CD4-positive, alpha-beta T cell treated with Interleukin-15 for 1 hour (primary cell): ENCODE measurements at places on chromosomes 12 and 14.

DNA sequence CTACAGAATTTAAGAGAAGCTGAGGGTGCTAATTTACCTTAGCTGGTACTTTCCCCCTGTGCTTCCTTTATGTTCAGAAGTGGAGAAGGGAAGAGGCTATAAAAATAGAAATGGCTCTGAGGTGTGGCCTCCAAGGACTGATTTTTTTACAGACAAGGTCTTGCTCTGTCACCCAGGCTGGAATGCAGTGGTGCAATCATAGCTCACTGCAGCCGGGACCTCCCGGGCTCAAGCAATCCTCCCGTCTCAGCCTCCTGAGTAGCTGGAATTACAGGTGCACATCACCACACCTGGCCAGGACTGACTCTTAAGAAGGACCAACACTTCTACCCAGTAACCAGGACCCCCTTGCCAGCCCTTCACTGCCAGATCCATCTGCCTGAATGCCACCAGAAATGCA is 23.9 kb upstream of the NAP1L1 start:
- no peak for DNase-seq

DNA sequence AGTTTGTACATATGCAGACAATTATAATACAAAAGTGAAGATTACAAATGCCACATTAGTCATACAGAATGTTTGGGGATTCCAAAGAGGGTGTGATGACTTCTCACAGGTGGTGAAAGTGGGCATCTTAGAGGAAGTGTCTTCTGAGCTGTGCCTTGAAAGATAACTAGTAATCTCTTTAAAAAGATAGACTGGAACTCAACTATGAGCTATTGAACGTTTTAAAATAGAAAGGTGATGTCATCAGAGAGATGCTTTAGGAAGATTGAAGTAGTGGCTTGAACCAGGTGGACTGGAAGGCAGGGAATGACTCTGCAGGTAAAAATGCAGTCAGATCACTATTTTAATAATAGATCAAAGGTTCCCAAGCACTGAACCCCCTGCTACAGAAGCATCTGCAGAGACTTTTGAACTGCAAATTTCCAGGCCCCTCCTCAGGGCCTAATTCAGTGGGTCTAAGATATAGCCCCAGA is 50.3 kb downstream of the SYT1 start:
- DNase-seq, result no peak

GRCh38 chr12:7078163-7078562 is 14.1 kb downstream of the C1R start:
- no peak for DNase-seq

DNA sequence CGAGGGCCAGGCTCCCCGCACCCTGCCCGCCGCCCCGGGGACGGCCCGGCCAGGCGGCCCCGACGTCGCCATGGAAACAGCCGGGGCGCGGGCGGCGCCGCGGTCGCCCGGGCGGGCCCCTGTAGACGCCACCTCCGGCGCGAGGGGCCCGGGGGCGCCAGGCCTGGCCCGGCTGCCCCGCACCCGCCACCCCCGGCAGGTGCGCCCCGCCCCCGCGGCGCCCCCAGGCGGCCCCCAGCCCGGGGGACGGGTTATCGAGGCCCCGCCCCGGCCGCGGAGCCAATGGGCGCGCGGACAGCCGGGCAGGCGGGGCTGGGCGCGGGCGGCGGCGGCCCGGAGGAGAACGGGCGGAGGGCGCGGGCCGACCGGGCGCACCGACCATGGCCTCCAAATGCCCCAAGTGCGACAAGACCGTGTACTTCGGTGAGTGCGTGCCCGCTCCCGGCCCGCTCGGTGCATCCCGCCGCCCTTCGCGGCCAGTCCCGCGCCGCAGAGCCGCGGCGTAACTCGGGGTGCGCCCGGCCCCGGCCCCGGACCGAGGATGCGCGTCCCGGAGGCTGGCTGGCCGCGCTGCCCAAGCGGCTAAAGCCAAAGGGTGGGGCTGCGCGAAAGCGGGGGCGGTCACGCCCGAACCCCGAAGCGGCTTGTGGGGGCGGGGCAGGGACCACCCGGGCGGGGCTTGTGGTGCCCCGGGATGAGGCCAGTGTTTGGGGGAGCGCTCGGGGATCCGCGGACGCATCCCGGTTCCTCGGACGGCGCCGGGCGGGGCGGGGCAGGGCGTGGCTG is at the start of gene CRIP2:
CRIP2 (plus strand) TSS at position 339 of the 786 bp plus-strand sequence; CDS start at position 381, 42 bp downstream.
- peak; percentile 51 for DNase-seq

DNA sequence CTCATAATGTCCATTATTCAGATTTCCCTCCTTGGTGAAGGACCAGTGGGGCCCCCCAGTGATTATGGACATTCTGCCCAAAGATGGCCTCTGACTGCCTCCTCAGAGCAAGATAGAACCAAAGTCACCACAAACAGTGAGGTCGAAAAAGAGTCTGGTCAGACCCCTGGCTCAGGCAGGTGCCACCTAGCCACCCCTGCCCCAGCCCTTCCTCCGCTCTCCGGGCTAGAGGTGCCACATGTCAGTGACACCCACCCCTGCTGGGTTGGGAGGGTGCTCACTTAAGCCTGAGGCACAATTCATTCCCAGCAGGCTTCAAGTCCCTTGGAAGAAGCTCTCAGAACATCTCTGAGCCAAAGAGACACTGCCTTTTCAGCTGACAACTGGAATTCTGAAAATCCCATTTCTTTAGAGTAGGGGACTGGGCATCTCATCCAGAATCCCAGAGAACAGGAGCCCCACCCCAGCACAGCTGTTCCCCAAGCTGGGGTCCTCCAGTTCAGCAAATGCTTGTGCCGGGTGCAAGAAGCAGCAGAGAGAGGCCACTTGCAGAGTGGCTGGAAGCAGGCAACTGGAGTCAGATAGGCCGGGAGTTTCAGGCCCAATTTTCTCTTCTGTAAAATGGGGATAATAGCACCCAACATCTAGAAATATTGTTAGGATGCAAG is 50.3 kb downstream of the ISCA2 start:
- peak; percentile 12 for DNase-seq

DNA sequence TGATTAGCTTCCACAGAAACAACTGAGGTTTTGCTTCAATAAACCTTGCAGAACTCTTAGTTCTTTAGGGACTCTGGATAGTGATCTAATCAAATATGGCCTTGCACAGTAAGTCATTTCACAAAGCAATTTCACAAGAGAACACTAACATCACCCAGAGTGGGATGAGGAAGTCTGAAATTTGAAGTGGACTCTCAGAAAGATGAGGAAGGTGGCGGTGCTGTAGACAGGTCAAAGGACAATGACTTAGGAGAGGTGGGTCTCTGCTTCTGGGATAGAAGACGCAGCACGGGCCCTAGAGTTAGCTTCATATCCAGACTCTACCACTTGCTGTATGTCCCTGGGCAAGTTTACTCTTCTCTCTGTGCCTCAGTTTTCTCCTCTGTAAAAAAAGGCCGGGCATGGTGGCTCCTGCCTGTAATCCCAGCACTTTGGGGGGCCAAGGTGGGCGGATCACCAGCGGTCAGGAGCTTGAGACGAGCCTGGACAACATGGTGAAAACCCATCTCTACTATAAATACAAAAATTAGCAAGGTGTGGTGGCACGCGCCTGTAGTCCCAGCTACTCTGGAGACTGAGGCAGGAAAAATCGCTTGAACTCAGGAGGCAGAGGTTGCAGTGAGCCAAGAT is 18.9 kb downstream of the FOS start:
- DNase-seq, result no peak

DNA sequence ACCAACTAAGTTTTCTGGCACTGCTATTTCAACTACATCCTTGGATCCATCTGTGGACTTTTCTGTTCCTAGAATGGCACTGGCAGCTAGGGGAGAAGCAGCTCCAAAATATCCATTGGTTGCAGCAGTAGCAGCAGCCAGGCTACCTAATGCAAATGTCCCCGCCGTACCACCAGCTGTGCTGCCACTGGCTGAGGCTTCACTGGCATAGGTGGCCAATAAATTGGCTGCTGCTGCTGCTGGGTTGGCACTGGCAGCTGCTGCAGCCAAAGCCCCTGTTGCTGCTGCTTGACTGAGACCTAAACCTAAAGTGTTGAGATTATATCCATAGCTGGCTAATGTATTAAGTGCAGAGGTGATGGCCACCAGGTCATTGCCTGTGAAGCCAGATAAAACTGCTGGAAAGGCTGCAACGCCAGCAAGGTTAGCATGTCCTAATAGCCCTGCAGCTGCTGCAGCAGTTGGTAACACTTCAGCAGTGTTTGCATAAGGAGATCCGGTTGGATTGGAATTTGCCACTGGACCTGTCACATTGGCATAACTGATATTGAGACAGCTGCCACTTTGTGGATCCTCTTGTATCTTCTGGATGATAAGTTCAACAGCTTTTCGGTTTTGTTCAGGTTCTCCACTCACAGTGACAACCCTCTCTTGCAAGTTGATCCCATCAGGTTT is 149.5 kb downstream of the NOVA1 start:
- no peak for DNase-seq

DNA sequence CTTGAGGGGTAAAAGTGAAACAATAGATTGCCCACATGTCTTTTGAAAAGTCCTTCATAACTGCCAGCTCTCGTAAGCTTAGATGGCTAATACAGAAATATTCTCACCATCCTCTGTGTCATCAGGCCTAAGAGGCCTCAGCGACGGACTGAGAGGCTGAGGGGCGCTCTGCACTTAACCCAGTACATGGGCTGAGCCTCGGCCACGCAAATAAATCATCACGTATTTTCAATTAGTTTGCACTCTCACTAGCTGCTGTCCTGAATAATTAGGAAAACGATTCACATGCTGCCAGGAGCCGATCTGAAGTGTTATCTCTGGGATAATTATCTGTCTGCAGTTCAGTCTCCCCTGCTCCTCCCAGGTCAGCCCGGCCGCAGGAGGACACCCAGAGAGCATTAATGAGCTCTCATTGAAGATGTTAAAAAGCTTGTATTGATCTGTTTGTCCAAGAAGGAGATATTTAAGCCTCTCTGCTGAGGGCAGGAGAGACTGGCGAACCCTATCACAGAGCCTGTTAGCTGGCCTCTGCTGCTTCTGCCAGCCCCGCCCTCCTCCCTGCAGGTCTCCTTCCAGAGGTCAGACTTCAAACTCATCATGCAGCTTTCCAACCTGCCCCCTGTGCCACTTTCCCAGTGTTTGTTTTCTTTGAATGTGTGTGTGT is 1051.3 kb downstream of the VRK1 start:
- DNase-seq, result no peak

- DNase-seq, result no peak
Measured at GRCh38 chr14:64973026-64973442, 898 bp upstream of the RAB15 start.

DNA sequence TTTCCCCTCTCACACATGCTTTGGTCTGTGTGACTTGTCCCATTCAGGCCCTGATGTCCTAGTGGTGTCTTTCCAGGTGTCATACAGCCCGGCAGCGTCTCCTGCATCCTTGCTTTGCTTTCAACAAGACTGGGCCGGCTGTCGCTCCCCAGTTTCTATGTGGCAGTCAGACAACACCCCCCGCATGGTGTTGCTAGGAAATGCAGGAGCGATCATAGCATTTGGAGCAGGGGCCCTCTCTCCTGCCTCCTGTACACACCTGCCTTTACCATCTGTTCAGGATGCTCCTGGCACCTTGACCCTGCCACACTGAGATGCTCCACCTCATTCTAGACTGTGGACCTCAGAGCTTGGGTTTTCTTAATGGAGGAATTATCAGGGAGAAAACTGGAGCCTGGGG is 29.5 kb downstream of the CACNA1C start:
- DNase-seq, result no peak

- DNase-seq, result no peak
Measured at GRCh38 chr14:69879175-69880043, at the start of gene SMOC1. Gene SMOC1, plus strand, starts transcription at chr14:69879416. Its CDS starts 263 bp downstream, at chr14:69879679.

- DNase-seq, result no peak
Measured at GRCh38 chr12:52247622-52248540, 14.8 kb downstream of the KRT7 start.

DNA sequence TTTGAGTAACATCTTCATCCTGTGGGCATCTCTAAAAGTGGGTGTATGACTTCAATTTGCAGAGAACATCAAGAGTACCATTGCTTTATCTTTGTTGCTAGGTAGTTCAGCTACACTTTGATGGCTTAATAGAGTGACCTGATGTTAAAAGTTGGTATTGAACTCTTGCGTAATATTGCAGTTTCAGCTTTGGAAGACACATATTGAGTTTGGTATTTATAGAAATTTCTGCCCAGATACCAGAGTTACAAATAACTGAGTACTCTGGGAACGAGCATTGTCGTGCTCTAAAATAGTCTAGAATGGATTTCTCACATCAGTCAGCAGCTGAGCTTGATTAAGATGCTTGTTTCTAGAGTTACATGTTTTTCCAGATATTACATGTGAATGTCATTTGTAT is 24.8 kb upstream of the AKAP5 start:
- DNase-seq, result no peak

GRCh38 chr12:38540156-38540555 is 223.6 kb downstream of the ALG10B start:
- no peak for DNase-seq

- DNase-seq, result no peak
Measured at GRCh38 chr12:65740506-65740872, 83.8 kb upstream of the HMGA2 start.

- DNase-seq, result no peak
Measured at GRCh38 chr14:94143711-94144110, 14.3 kb upstream of the IFI27L2 start.

DNA sequence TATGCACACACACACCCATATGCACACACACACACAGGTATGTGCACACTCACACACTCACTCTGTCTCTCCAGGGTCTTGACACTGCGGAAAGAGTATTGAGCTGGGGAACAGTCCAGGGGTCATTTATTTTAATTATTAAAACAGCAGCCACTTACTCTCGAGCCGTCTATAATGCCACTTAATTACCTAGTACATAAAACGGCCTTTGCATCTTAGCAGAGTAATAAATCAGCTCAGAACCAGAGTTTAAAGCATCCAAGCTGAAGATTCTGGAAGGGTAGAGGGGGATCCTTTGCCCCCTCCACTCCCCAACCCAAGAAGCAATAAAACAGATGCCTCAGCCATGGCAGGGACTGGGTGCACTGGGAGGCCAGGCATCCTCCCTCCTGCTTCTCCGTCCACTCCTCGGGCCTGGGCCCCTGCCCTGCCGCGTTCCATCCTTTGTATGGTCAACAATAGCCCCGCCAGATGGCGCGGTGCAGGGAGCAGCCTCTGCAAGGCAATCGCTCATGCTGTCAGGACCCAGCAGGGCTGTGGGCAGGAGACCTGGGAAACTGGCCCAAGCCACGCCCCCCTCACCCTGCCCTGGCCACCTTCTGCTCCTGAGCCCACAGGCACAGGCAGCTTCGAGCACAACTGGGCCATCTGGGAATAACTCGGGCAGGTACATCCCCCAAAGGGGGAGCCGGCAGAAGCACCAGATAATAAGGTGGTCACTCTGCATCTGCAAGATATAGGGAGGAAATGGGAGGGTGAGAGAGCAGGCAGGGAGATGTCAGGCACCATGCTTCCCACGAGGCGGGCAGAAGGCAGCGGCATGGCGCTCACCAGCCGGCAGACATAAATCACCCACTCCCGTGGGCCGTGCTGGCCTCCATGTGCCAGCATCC is 40.9 kb downstream of the CCDC85C start:
- no peak for DNase-seq

GRCh38 chr12:85866986-85867776 is 6.9 kb upstream of the NTS start:
- DNase-seq, result no peak

DNA sequence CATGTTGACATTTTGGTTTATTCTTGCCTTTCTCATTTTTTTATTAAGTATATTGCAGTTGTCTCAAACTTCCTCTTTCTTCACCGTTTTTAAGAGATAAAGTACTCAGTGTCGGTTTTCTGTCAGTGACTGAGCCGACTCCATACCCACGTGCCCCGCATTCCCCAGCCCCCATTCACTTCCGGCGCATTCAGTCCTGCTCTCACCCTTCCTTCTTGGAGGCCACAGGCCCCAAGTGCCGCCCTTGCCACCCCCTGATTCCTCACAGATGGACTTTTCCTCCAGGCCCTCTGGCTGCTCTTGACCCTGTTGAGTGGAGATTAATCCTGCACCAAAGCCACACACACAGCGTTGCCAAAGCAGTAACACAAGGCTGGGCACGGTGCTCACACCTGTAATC is 19.1 kb upstream of the DNAH10 start:
- no peak for DNase-seq
